Kidney capillary endothelial cell (primary cell): ENCODE measurements at places on chromosomes 5 and 9.
A peak's percentile ranks its signal among the peaks of the same experiment; 100 is the strongest.

GRCh38 chr9:20030671-20031070 lies 241.8 kb upstream of the SLC24A2 start:
- peak; percentile 10 for DNase-seq

- no peak for DNase-seq
Observed at GRCh38 chr5:180606215-180606785, 15.0 kb upstream of the SCGB3A1 start.

GRCh38 chr9:16356196-16356765 lies 514.2 kb downstream of the BNC2 start:
- DNase-seq = no peak

DNA sequence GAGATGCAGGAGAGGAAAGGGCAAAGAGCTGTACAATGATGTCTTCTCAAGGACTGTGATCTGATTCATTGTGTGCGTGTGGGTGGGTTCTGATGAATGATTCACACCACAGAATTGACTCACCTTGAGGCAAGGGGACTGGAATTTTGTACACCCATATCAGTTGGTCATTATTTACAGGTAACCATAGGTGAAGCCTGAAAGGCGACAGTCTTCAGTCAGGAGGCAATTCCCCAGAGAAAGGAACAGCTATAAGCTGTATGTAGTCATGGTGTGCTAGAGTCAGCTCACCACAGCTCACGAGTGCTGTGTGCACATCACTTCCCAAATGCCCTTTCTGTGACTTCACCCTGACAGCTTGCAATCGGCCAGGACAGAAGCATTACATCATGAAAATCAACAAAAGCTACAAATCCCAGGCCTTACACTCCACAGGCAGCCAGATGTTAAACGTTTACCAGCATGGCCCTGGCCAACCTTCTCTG lies 87.6 kb upstream of the RPS23 start:
- DNase-seq = no peak

GRCh38 chr5:50853151-50853550 lies 186.7 kb downstream of the PARP8 start:
- DNase-seq = no peak

DNA sequence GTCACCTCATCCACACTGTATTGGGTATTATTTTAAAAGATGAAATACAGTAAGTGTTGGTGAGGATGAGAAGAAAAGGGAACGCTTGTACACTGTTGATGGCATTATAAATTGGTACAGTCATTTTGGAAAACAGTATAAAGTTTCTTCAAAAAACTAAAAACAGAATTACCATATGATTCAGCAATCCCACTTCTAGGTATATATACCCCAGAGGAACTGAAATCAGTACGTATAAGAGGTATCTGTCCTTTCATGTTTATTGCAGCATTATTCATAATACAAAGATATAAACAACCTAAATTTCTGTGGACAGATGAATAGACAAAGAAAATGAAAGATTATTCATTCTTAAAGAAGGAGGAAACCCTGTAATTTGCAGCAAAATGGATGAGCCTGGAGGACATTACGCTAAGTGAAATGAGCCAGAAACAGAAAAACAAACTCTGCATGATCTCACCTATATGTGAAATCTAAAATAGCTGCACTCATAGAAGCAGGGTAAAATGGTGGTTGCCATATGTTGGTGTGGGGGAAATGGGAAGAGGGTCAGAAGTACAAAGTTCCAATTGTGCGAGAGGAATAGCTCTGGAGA lies 191.6 kb downstream of the TRIM36 start:
- no peak for DNase-seq

DNA sequence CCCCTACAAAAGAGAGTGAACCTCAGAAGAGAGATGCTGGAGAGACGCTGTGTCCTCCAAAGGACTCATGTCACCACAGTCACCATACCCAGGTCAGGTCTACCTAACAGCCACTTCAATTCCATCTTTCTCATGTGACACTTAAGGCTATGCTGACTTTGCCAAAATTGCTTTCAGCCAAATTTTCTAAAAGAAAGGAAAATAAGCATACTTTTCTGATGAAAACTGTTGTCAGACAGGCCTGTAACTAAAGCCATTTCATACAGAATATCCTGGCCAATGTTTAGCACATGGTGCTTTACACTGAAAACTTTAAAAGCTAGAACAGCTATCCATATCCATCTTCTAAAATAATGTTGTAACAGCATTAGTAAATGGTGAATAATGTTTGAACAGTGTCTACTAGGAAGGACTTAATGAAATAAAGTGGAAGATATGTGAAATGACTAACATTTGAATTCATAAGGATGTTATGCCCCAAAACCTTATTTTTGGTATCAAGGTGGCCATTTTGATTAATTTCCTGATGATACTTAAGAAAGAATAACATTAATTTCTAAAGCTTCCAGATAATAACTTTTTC lies 97.2 kb downstream of the NFIB start:
- no peak for DNase-seq

DNA sequence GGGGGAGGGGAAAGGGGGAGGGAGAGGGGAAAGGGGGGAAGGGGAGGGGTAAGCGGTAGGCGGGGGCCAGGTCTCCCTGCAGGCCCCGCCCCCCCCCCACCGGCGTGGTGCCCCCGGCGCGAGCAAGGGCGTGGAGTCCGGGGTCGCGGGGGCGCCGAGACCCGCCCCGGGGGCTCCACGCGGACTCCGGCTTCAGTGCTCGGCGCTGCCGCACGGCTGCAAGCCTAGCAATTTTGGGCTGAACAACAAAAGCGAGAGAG lies 10.8 kb downstream of the C9orf50 start:
- no peak for DNase-seq

DNA sequence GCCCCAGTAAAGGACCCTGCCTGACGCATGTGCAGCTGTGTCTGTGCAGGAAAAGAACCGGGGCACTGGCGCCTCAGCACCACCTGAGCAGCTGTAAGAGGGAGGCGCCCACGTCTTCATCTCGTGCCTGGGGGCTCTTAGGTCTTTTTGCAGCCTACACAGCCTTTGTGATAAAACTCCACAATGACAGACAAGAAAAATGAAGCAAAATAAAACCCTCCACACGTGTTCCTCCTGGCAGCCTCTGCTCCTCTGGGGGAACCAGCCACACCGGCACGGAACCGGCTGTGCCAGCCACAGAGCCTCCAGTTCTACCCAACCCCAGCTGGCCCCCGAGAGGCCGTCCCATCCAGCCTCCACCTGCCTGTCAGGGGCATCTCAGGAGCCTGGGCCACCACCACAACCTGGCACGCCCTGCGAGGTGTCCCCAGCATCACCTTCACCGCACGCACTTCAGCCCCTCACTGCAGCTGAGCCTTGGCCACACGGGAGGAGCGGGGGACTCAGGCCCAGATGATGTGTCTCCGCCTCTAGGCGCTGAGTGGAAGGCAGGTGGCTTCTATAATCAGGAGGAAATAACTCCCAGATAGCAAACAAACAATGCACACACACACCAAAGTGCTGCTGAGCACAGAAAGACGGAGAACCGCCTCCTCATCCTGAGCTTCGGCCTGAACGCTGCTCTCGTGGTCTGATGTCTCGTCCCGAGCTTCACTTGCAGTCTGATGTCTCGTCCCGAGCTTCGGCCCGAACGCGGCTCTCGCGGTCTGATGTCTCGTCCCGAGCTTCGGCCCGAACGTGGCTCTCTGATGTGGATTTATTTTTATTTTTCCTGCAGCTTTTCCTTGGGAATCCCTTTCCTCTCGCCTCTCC lies 28.6 kb upstream of the NSMF start:
- DNase-seq = no peak

- DNase-seq = peak; percentile 50
Observed at GRCh38 chr5:72920690-72921502, 34.9 kb upstream of the FCHO2 start.

DNA sequence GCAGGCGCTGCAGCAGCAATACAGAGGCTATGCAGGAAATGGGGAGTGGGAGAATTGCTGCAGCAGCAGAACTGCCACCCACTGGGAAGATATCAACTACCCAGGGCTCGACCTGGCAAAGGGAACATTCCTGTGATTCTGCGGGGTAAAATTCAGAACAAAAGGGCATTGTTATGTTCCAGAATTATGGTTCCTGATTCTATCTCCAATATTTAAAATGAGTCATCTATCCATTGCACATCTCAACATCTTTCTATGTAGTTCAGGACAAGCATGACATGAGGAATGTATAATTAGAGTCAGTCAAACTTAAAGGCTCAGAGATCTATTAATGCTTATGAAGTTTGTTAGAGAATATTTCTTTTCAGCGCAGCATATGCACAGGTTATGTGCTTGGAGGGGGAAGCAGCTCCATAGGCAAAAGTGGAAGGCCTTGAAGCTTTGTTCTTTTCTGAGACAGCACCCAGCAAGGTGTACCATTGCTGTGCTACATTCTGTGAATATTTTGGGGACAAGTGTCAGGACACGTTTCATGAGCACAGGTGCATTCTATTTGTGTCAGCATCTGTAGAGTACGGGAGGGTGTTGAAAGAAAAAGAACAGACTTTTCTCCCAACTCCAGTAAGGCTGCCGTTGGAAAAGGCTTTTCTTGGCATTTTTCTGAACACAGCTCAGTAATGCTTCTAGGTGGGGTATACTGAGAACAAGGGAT lies 395.6 kb upstream of the MPDZ start:
- DNase-seq = no peak

- no peak for DNase-seq
Observed at GRCh38 chr5:122300374-122300773, 11.7 kb upstream of the SNCAIP start.

DNA sequence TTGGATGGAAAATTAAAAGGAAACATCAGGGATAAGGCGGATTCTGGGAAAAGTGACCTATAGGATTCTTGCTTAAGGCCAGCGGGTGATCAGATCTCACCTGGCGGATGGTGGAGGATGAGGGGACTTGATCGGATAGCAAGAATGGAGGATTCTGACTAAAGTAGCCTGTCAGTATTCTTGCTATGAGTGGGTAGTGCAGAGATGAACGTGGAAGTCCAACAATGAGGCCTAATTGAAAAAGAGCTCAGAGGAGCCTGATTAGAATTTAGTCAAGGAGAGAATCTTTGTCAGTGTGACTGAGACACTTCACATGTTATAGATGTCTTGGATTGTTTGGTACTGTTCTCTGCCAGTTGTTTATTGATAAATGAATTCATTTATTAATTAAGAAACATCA lies 24.9 kb downstream of the CAST start:
- DNase-seq = no peak

DNA sequence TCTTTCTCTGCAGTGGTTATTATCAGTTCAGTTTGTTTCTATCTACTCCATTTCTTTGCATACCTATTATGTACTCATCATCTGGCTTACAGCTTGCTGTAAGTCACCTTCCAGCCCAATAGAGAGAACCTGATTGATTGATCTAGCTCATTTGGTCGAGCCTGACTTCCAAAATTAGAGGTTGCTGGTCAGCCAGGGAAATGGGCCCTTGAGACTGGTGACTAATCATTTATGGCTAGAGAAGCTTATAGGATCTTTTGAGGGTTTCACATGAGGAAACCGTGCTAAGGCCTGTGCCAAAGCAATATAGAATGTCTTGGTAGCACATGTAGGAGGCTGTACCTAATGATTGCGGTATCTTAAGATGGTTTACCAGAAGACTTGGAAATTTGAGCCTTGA lies 5.8 kb downstream of the SREK1 start:
- DNase-seq = no peak

- no peak for DNase-seq
Observed at GRCh38 chr5:137164536-137164935, 334.6 kb downstream of the SPOCK1 start.

GRCh38 chr5:60360355-60360754 lies 339.6 kb downstream of the DEPDC1B start:
- no peak for DNase-seq

GRCh38 chr5:139725073-139725830 lies 70.4 kb upstream of the PSD2 start:
- DNase-seq = peak; percentile 97

- peak; percentile 73 for DNase-seq
Observed at GRCh38 chr5:151164687-151165392, 7.3 kb upstream of the ANXA6 start.

DNA sequence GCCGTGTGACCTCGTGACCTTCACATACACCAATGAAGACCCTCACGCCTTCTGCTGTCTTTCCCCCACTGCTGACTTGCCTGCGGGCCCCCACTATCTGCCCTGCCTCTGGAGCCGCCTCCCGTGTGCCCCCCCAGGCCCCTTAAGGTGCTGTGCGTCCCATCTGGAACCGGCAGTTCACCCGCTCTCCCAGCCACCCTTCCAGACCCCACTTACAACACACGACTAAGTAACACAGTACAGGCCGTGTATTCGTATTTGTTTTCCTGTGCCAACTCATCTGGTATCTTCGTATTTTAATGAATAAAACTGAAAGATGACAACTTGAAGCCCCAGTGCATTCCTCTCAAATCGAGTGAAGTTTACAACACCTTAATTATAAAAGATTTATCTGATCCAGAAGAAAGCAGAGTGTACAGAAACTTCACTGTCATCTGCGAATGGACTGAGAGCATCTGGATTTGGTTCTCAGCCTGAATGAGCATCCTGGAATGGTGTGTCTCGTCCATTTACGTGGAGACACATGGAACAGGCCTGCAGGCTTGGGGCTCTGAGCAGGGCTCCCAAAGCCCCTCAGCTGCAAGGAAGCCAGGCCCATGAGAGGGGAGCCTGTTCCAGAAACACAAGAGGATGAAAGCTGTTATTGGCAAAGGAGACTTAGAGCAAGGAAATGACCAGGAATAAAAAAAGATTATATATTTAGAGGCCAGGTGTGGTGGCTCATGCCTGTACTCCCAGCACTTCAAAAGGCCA lies 21.9 kb upstream of the TERT start:
- DNase-seq = no peak

DNA sequence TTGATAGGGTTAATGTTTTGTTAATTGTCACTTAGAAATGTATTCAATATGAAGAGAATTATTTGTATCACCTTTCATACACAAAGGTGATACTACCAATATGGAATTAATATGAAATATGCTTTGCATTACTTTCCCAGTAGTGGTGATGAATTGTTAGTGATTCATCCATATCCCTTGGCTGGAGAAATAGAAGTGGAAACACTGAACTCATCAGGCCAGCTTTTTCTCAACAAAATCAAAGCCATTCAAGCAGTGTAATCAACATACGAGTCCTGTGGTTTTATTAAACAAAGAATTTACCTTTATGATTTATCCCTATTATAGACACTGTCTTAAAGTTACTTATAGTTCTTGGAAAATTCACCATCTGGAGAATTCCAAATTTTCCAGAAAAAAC lies 264.0 kb upstream of the MEF2C start:
- no peak for DNase-seq

- DNase-seq = no peak
Observed at GRCh38 chr5:116359592-116359991, 215.0 kb downstream of the SEMA6A start.

DNA sequence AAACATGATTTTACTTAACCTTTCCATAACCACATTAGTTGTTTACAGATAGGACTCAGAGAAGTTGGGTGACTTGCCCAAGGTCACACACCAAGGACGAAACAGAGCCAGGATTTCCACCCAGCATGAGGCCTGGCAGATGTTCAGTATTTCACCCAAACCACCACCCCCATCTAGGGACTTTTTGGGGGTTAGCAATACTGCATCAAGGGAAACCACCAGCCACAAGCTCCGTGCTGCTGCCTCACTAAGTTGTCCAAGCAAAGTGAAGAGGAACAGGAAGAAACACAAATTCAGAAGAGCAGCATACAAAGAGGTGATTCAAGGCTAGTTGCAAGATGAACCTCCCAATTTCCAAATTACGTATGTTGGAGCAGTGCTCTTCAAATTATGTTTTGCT lies 219.6 kb upstream of the RORB start:
- no peak for DNase-seq

- peak; percentile 45 for DNase-seq
Observed at GRCh38 chr9:4793459-4794395, 983 bp downstream of the RCL1 start.
